ENCODE measurements at places on chromosomes 7 and 10.
A peak's percentile ranks its signal among the peaks of the same experiment; 100 is the strongest.

DNA sequence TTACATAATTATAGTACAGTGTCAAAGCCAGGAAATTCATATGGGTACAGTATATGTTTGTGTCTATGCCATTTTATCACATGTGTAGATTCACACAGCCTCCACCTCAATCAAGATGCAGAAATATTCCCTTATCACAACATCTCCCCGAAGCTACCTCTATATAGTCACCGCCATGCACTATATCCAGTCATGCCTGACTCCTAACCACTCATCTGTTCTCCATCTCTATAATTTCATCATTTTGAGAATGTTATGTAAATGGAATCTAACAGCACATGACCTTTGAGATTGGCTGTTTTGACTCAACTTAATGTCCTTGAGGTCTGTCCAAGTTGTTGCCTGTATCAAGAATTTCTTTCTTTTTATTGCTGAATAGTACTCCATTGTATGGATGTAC lies 22.3 kb upstream of the SLC25A13 start:
- no peak for DNase-seq

GRCh38 chr7:24018331-24018730 lies 265.7 kb upstream of the NPY start:
- no peak for DNase-seq

- no peak for DNase-seq
Measured at GRCh38 chr7:12064586-12065127, 146.4 kb upstream of the TMEM106B start.

DNA sequence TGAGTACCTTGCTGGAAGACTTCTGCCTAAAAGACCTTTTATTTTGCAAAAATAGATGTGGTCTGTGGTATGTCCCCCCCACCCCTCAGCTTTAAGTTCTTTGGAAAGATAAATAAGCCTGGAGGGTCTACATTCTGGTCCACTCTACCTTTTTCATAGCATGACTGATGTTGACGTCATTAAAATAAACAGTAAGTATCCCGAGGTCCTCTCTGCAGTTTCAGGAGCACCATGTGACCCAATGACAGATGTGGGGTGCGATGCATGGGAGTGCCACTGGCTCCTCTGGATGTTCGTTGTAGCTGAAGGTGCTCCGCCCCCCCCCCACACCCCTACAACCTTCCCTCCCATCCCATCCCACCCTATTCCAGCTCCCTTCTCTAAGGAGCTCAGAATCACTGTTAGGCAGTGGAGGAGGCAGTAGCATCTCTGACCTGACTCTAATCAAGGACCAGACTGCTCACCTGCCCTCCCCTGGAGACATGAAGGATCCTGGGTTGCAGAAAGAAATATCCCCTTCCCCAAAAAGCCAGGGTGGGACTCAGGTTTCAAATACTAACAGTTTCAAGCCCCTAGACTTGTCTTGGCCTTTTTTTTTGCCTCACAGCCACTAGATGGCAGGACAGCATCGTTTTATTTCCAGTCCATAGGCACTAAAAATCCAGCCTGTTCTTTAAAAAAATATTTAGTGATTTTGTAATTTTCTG lies 25.1 kb downstream of the CASP7 start:
- peak; percentile 4 for DNase-seq

GRCh38 chr7:49522111-49522510 lies 251.3 kb upstream of the VWC2 start:
- no peak for DNase-seq

GRCh38 chr7:27111042-27111750 lies 8.7 kb upstream of the HOXA2 start:
- DNase-seq = no peak

Data from GDM1 (cell line).